Sciatic nerve (tissue), 2 donors: ENCODE measurements at places on chromosomes 12 and 14. TPM values are rescaled to one million over a fixed set of nuclear protein-coding genes. Genes with fewer than 3 reads are reported as not detected.

DNA sequence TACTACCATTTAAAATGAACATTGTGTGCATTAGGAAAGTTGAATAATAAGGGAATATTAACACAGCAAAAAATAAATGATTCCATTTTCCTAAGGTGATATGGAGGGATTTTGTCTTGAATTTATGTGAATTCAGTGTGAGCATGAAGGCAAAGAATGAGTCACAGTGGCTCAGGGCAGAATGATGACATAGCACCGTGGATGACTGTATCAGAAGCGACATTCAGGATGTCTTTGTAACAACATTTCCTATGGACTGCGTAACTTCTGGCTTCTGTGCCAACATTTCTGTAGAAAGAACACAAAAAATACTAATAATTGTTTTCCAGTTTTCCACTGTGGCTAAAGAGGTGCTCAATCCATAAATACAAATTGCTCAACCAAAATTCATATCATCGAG lies 54.6 kb downstream of the TTC8 start:
- DNase-seq = no peak

GRCh38 chr12:45675534-45675933 lies 54.0 kb upstream of the ARID2 start:
- DNase-seq = no peak

RPGRIP1 gene
- 0.45 TPM for total RNA-seq

- DNase-seq = peak; percentile 88
Observed at GRCh38 chr12:119176267-119177055, 2.3 kb upstream of the HSPB8 start.

DNA sequence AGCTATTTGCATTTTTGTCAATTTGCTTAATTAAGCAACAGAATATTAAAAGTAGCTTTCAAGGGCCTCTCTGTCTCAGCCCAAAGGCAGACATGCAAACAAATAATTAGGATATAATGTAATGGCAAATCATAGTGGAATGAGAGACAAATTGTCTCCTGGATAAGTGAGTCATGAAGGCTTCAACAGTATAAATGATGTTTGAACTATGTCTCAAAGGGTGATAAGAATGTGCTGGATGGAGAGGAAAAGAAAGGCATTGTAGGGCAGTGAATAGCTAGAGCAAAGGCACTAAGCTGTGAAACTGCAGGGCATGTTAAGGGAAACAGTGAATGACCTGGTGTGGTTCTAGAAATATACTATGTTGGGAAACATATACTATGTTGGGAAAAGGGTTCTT lies 53.5 kb upstream of the PPP1R12A start:
- DNase-seq = no peak
